Motor neuron (in vitro differentiated cells): ENCODE measurements at places on chromosomes 11 and 22.

DNA sequence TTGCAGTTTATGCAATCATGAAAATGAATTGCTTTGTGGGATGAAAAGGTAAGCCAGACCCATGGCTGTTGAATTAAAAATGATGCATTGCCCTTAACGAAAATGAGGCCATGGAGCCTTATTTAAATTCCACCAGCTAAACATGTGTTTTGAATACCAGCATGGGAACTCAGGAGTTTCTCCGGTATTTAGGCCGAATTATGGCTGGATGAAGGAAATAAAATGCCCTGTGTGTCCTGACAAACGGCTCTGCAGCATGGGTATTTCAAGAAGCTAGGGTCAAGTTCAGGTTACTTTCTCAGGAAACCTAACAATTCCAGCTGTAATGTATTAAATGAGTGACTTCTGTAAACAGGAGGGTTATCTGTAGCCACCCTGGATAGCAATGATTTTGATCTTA lies 38.3 kb downstream of the AMOTL1 start:
- no peak for ATAC-seq

GRCh38 chr11:69842746-69843528 lies 23.7 kb upstream of the FGF3 start:
- ATAC-seq: no peak

- no peak for ATAC-seq
These were observed 60.3 kb upstream of the POU2AF2 start for GRCh38 chr11:111185266-111185665.

GRCh38 chr11:60929764-60930163 lies 5.5 kb downstream of the TMEM132A start:
- ATAC-seq: no peak

GRCh38 chr22:40233886-40234285 lies 56.2 kb downstream of the TNRC6B start:
- ATAC-seq: no peak

DNA sequence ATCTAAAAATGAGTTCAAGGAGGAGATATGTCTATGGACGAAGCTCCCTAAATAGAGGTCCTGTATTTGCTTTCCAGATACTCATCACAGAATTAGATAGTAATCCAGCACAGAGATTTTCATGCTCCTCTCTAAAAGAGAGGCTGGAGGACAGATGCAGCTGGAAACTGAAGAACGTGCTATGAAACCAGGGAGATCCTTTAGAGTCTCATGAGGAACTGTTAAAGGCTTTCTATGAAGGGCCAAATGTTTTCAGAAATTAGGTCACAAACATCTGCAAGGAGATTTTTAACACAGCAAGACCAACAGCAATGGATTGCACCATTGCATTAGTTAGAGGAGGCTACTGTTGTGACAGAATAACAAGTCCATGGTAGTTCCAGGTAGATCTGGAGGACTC lies 95.6 kb upstream of the ARHGAP20 start:
- no peak for ATAC-seq

- ATAC-seq: no peak
These were observed 138.1 kb downstream of the SHANK2 start for GRCh38 chr11:71114124-71114851.

DNA sequence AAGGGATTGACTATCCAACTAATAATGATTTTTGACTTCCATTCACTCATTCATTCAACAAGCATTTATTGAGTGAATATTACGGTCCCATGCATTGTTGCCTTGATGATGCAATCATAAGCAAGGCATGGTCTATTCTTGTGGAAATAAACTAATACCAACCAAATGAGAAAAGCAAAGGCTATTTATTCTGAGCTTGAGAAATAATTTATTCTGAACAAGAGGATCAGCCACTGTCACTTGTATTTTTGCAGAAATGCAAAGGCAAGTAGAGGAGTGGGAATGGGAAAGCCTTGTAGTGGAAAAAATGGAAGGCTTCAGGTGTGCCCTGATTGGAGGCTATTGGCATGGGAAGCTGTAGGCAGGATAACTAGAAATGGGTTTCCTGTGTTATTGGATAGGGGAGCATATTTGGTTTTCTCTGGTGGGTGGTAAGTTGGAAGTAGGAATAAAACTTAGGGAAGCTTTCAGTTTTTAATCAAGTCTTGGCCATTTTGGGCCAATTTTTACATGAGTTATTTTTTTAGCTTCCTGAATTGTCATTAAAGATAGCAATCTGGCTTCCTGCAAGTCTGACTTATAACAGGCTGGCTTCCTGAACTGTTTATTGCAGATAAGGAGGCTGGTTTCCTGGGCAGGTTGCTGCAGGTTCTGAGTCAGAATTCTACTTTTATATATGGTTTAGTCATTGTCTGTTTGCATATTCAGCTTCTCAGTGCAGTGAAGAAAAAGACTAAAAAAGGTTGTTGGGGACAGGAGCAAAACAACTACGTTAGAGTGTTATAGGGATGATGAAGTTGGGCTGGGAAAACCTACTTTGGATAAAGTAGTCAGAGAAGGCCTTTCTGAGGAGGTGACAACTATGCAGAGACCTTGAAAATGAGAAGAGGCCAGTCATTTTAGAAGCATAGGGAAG lies 106.7 kb downstream of the APIP start:
- peak; percentile 93 for ATAC-seq

GRCh38 chr22:43824724-43825420 lies 12.8 kb upstream of the EFCAB6 start:
- no peak for ATAC-seq

GRCh38 chr11:28887681-28888080 lies 779.5 kb downstream of the METTL15 start:
- ATAC-seq: no peak
